Right cardiac atrium (tissue), 5 donors: ENCODE measurements at places on chromosomes 13 and 19. TPM values are rescaled to one million over a fixed set of nuclear protein-coding genes. Genes with fewer than 3 reads are reported as not detected.

GRCh38 chr19:41801792-41802211 is 5.4 kb downstream of the CEACAM3 start:
- no peak for DNase-seq

DNA sequence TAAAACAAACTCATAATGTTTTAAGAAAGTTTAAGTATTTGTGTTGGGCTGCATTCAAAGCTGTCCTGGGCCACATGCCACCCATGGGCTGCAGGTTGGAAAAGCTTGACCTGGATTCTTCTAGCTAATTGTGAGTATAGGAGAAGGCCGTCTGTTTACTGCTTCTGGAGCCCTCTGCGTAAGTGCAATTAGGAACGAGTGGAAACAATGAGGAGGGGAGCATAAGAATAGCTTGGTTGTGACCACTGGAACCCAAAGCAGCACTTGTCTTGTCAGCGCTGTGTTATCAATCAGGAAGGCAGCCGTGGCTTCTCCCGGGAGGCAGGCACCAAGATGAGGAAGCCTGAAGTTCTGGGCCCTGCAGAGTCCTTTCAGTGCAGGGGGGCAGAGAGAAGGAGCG is 110.4 kb upstream of the MBNL2 start:
- DNase-seq, result no peak

The SHFL gene
- 16.0 TPM for polyA plus RNA-seq

DNA sequence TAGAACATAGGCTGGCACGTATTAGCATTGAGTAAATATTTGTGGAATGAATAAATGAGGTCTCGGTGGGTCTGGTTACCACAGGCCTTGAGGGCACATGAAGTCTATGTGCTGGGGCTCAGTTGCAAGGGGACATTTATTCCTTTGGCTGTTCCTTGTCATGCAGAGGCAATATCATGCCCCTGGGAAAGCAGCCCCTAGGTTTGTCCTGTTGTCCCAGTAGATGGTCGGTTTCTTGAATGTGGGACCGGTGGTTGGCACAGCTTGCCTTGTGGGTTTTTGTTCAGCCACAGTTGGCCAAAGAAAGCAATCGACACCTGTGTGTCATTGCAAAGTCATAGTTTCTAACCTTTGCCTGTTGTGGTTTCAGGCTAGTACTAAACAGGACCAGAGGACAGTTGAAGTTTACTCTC is 24.7 kb upstream of the GPR183 start:
- DNase-seq, result no peak

DNA sequence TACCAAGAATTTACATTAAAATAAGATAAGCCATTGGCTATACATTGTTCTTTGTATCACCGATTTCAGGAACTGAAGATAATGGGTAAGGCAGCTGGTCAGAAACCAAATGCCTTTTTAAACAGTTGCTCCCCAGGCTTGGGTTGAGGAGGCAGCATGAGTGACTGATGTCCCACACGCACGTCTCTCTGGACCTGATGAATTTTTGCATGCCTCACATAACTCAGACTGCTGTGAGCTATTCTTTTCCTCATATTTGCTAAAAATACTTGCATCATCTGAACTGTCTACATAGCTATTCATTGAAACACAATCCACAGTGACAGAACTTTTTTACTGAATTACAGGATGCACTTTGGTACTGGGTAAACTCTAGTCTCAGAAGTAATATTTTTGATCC is 123.6 kb upstream of the MAB21L1 start:
- DNase-seq, result no peak

DNA sequence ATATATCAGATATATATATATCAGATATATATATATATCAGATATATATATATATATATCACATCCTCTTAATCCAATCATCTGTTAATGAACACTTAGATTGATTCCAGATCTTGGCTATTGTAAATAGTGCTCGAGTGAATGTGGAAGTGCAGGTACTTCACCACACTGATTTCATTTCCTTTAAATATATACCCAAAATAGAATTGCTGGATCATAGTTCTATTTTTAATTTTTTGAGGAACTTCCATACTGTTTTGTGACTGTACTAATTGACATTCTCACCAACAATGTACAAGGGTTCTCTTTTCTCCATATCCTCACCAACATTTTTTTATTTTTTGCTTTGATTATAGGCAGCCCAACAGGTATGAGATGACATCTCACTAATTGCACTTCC is 277.5 kb downstream of the NHLRC3 start:
- no peak for DNase-seq

DNA sequence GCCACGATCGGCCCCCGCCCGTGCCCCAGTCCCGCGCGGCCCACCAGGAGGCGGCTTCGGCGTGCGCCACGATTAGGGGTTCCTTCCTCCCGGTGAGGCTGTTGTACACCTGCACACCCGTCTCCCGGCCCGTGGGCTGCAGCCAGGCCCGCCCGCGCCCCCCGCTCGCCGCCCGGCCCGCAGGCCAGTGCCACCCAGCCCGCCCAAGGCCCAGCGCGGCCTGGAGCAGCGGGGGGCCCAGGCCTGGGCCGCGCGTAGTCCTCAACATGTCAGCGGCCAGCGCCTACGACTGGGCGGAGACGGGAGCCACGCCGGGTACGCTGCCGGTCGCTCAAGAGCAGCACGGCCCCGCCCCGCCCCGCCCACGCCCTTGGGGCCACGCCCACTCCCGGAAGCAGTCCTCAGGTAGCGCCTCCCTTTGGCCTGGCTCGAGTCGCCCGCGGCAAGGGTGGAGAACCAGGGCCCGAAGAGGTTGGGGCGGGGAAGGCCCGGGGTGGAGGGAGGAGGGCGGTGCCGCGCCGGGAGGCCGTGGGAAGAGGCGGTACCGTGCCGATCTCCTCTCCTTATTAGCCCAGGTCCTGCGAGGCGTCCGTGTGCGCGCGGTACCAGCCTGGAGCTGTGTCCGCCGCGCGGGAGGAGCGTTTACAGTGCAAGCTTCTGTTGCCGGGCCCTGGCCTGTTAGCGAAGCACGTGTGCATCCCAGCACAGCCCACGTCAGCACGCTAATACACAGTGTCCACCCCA is at the start of gene CARS2:
TSS of gene CARS2 (minus strand) at position 291 of the 744 bp plus-strand sequence. CDS start at position 268, 23 bp downstream.
- DNase-seq, result peak; percentile 98

GRCh38 chr19:29308977-29309590 is 96.1 kb upstream of the UQCRFS1 start:
- DNase-seq, result no peak

The CYSLTR2 gene
- 7.9 TPM for polyA plus RNA-seq

GRCh38 chr13:73273276-73273675 is 214.5 kb downstream of the KLF5 start:
- no peak for DNase-seq

GRCh38 chr13:32851083-32852069 is 164.8 kb upstream of the KL start:
- DNase-seq, result no peak

DNA sequence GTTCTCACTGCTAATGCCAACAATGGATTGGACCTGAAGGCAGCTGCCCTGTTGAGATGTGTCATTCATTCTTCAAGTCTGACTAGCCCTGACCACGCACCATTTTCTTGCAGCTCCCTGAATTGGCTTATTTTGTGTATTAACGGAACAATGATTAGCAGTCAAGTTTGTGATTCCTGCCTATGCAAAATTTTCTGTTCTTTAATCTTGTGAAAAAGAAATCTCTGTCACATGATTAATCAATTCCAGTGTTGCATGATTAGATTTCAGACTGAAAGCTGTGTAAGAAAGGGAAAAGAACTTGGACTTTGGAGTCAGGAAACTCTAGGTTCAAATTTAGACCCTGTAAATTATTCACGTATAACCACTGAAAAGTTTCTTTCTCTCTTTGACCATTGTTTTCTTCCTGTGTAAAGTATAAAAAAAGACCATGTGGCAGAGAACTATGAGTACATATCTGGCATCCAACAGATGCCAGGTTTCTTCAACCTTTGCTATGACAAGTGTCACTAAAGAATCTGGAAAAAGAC is 64.5 kb upstream of the SLC10A2 start:
- DNase-seq, result no peak

DNA sequence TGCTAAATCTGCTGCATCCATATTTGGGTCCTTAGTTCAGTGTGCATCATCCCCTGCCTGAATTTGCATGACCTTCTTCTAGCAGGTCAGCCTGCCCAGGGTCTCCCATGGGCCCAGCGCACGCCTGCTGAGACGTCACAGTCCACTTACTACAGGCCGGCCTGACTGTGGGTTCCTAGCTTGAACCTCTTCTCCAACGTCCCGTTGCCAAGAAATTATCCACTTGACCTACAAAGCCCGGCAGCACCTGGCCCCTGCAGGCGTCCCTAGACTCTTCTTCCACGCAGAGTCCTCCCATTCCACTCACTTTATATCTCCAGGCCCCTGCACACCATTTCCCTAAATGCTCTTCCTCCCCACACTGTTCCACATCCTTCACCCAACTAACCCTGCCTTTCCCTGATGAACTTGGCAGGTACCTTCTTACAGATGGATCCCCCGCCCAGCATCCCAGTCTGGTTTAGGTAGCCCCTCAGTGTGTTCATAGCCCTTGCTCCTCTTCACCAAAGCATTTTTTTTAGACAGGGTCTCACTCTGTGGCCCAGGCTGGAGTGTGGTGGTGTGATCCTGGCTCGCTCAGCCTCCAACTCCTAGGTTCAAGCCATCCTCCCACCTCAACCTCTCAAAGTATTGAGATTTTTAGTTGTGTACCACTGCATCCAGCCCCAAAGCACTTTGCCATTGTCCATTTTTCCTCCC is 155.0 kb upstream of the SOX1 start:
- DNase-seq, result no peak

The TLE6 gene
- polyA plus RNA-seq, result 2.1 TPM

DNA sequence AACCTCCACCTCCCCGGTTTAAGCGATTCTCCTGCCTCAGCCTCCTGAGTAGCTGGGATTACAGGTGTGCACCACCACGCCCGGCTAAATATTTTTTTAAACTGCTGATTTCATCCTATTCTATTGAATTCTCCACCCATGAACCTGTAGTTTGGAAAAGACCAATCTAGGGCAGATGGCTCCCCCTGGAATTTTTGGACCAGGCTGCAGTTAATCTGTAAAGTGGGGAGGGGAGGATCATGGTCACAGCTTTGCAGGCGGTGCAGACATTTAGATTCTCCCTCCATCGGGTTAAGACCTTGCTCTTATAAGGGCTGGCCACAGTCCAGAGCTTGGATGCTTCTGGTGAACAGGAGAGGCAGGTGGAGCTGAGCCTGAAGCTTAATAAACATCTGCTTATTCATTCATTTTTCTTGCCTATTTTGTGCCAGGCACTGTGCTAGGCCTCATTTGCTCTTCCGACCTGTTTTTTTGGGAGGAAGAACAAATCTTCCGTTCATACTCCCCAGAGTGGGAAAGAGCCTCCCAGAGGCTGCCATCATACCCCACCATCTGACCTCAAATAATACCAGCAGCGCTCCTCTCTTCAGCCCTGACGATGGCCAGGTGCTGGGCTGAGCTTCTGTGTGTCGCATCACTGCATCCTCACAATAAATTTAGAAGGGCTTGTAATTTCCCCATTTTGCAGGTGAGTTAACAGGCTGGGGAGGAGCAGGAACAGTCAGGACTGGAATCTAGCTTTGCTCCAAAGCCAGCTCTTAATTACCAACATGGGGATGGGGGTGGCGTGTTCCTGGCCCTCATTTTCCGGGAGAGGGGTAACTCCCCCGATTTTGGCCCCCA is 902 bp upstream of the CCDC106 start:
- DNase-seq, result no peak

DNA sequence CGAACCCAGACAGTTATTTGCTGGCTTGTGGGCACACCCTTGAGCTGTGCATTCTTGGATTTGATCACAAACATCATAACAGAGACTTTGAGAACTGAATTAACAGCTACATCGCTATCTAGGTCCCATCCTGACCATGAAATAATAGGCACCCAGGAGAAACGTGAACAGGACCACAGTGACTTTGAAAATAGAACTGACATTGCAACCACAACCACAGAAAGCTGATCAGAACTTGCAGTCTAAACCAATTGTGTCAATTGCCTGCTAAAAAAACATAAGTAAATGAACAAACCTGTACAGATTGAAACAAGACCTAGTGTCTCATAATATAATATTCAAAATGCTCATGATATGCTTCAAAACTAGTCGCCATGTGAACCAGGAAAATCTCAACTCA is 18.3 kb upstream of the KATNAL1 start:
- DNase-seq, result no peak

DNA sequence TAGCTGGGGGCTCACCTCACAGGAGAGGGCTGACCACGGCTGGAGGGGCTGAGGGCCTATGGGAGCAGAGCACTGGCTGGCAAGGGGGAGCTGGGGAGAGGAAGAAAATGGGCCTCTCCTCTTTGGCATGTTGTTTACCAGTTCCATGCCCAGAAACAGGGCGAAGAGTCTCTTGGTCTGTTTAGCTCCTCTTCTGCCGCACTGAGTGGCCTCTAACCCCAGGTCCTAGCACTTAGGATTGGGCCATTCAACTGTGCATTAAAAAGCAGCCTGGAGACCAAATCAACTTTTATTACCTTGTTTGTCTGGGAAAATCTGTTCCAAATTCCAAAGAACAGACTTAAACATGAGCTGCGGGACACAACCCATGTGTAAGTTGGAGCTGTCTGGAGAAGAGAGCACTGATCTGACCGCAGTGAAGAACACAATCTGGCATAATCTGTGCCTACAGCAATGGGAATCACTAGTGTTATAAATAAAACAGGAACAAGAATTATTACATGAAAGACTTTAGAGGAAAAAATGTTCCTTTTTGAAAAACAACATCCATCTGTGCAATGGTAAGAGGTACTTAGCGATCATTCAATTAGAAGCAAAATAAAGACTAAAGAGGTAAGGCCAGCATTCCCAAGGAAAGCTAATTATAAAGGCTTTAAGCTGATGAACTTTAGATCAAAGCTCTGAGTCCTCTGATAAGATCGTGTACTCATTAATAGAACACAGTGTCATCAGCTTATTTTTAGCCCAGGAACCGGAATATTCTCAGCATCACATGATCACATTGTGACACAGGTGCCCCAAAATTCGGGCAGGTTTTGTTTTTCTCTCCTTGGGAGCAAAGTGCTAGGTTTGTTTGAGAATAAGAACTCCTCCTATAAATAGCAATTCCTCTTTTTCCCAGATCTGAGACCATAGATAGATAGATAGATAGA is 243.2 kb downstream of the COL4A1 start:
- DNase-seq, result no peak

The DOHH gene
- 14.8 TPM for polyA plus RNA-seq

- DNase-seq, result no peak
These were observed 7.1 kb upstream of the EML2 start for GRCh38 chr19:45646345-45646698.

GRCh38 chr13:20772401-20773131 is 1.2 kb downstream of the EEF1AKMT1 start:
- DNase-seq, result no peak

The KLK6 gene
- polyA plus RNA-seq, result not detected

GRCh38 chr13:51396352-51396751 is 56.5 kb downstream of the INTS6 start:
- DNase-seq, result no peak

The BST2 gene
- 45.1 TPM for polyA plus RNA-seq

The C19orf38 gene
- polyA plus RNA-seq, result 0.23 TPM

GRCh38 chr13:73304442-73304841 is 245.6 kb downstream of the KLF5 start:
- no peak for DNase-seq

The GRIK5 gene
- 8.9 TPM for polyA plus RNA-seq

The PLIN4 gene
- 171 TPM for polyA plus RNA-seq

GRCh38 chr13:20344836-20345490 is 112.8 kb upstream of the GJB6 start:
- no peak for DNase-seq

The TSKS gene
- polyA plus RNA-seq, result 1.1 TPM

GRCh38 chr19:13830114-13830740 is 35.0 kb downstream of the ZSWIM4 start:
- DNase-seq, result no peak

The CD70 gene
- polyA plus RNA-seq, result not detected

The ICAM4 gene
- 0.84 TPM for polyA plus RNA-seq
